ENCODE measurements at places on chromosomes 11 and 22. TPM values are rescaled to one million over a fixed set of nuclear protein-coding genes. Genes with fewer than 3 reads are reported as not detected.

Gene KRTAP5-8
- not detected for total RNA-seq

DNA sequence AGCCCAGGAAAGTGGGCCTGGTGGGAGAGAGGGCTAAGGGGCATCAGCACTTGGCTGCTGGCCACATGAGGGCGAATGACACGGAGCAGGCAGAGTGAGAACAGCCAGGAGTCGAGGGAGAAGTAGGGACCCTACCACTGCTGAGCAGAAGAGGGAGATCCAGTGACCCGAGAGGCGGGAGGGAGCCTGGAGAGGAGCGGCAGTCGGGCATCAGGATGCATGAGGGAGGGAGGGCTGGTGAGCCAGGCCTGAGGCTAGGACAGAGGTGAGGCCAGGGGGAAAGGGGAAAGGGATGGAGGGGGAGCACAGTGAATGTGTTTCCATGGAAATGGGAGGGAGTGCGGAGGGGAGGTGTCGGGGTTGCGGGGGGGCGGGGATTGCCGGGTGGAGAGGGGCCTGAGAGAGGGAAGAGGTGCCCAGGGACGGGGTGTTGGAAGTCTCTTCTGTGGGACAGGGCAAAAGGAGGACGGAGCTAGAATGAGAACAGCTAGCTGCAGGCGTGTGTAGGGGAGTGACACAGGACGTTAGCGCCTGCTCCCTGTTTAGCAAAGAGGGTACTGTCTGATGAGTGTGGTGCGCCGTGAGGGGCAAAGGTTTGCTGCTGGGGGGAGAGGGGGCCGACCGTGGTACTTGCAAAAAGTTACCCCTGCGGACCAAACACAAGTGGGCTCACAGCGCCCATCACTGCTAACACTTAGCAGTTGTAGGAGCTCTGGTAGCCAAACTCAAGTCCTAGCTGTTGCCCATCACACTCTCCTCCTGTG lies 37.1 kb upstream of the WNT11 start:
- H3K4me1 ChIP-seq: no peaks in the 10 kb centered on the region
- peaks cover 8% of the 10 kb centered on the region for H3K27me3 ChIP-seq
- no peak for DNase-seq
- no peak overlapping the region for H3K27ac ChIP-seq

- H3K27me3 ChIP-seq: no peaks in the 10 kb centered on the region
- peaks cover 7% of the 10 kb centered on the region for H3K4me1 ChIP-seq
- H3K4me3 ChIP-seq: peak overlapping the region; percentile 81
- peak; percentile 70 for DNase-seq
- H3K36me3 ChIP-seq: peaks cover 4% of the 10 kb centered on the region
- H3K27ac ChIP-seq: peak overlapping the region; percentile 86
Measured at GRCh38 chr22:42856179-42856864, 751 bp downstream of the ARFGAP3 start.

Gene OR8D1
- total RNA-seq: not detected

Gene APOL1
- 64.0 TPM for total RNA-seq

GRCh38 chr11:71112454-71112853 lies 139.9 kb downstream of the SHANK2 start:
- H3K27me3 ChIP-seq: no peaks in the 10 kb centered on the region
- H3K36me3 ChIP-seq: no peaks in the 10 kb centered on the region
- no peak overlapping the region for H3K4me3 ChIP-seq
- no peak for DNase-seq

DNA sequence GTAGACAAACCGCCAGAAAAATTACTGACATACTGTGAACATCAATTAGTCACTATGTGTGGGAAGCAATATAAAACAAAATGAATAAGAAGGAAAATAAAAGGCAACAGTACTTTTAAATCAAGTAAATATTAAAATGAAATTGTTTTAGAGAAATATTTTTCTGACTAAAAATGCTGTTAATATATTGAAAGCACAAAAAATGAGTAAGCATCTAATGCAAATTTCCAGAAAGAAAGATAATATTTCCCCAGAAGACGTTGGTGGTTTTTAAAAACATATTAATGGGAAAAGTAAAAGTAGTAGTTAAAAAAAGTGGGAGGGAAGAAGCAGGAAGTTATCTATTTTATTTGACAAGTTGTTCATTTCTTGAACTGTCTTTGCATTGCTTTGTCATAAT lies 16.5 kb downstream of the XKR3 start:
- no peaks in the 10 kb centered on the region for H3K4me1 ChIP-seq
- DNase-seq: no peak
- H3K27ac ChIP-seq: no peak overlapping the region
- no peaks in the 10 kb centered on the region for H3K36me3 ChIP-seq
- peaks cover 4% of the 10 kb centered on the region for H3K27me3 ChIP-seq

Gene NUP98
- 93.9 TPM for total RNA-seq

GRCh38 chr22:27135031-27135981 lies 477.9 kb downstream of the MIAT start:
- peaks cover 9% of the 10 kb centered on the region for H3K4me1 ChIP-seq
- H3K4me3 ChIP-seq: no peak overlapping the region
- no peaks in the 10 kb centered on the region for H3K27me3 ChIP-seq
- H3K36me3 ChIP-seq: no peaks in the 10 kb centered on the region

DNA sequence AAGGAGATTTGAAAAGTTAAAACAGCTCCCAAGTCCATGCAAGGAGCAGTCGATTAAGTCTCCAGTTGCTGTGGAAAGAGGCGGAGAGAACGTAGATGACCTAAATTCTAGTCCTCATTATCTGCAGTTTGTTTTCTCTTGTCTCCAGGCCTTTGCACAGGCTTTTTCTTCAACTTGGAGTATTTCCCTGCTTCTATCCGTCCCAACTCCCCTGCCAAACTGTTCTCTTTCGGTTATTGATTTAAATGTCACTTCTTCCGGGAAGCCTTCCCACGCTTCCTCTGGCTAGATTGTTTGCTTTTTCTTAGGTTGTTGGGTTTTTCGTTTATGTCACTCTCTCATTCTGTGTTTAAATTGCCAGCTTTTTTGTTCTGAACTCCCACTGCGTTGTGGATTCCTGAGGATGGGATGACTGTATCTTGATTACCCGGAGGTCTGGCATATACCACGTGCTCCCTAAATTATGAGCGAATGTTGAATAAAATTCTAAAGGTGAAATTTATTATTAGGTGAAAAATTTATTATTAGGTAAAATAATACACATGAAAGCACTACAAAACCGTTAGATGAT lies 463 bp downstream of the TMEM126B start:
- peaks cover 43% of the 10 kb centered on the region for H3K4me1 ChIP-seq
- H3K27ac ChIP-seq: peak overlapping the region; percentile 88
- peak overlapping the region; percentile 94 for H3K4me3 ChIP-seq
- peaks cover 2% of the 10 kb centered on the region for H3K27me3 ChIP-seq

Gene LRRC4C
- not detected for total RNA-seq

Gene TMEM45B
- total RNA-seq: 3.3 TPM

- H3K4me1 ChIP-seq: peaks cover 52% of the 10 kb centered on the region
- peak overlapping the region; percentile 68 for H3K27ac ChIP-seq
- peaks cover 42% of the 10 kb centered on the region for H3K36me3 ChIP-seq
Measured at GRCh38 chr11:36452961-36453360, 57.1 kb downstream of the TRAF6 start.

Gene POTEH
- not detected for total RNA-seq

DNA sequence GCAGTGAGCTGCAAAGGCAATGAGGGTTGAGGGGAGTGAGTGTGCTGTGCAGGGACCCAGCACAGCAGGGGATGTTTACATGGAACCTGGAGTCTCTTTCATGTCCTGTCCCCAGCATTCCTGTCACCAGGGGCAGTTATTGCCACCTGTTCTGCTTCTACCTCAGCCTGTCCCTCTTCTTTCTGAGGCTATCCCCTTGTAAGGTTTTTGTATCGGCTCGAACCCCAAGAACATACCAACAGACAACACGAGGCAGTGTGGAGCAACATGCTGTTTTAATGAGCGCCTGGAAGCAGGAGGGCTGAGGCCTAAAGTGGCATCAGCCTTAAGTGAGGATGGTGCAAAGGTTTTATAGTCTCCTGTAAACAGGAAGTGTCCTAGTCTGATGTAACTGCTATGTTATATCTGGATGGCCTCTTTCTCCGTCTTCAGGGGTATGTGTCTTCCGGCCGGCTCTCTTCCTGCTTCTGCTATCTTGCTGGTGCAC lies 3.9 kb downstream of the SCGB2A2 start:
- H3K4me3 ChIP-seq: no peak overlapping the region
- DNase-seq: no peak
- H3K4me1 ChIP-seq: no peaks in the 10 kb centered on the region

DNA sequence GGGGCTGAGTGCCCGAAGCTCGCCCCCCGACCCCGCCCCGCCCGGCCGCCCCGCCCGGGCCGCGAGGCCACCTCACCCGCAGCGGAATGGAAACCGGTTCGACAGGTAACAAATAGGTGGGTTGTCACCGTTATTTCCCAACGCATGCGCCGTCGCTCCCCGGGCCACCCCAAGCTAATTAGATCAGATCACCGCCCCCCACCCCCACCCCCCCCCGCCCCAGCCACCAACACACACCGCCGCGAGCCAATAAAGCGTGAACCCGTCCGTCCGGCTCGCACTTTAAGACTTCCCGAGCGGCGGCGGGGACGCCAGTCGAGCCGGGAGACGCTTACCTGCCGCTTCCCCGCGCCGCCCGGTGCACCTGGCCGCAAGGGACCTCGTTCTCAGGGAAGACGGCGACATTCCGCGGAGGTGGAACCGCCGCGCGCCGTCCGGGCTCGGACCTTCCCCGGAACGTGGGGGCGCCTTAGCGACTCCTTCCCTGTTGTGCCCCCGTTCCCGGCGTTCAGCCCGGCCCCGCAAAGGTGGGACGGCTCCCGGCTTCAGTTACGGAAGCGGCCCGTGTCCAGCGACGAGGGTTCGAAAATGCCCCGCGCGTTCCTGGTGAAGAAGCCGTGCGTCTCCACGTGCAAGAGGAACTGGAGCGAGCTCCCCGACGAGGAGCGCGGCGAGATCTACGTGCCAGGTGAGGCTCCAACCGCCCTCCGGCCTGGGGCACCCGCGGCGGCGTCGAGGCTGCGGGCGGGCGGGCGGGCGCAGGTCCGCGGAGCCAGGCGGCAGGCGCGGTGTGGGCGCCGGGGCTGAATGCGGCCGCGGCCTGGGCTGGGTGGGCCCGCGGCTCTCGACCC lies at the start of gene OVOL1:
Gene OVOL1 (plus strand): TSS at position 278 of the 851 bp plus-strand sequence. CDS start 311 bp downstream, at position 589.
- peaks cover 51% of the 10 kb centered on the region for H3K4me1 ChIP-seq
- no peak within 1 kb of the TSS for H3K27ac ChIP-seq
- peaks cover 56% of the 10 kb centered on the region for H3K27me3 ChIP-seq
- no peak within 1 kb of the TSS for H3K4me3 ChIP-seq
- H3K36me3 ChIP-seq: peaks cover 2% of the 10 kb centered on the region
- no peak for DNase-seq

DNA sequence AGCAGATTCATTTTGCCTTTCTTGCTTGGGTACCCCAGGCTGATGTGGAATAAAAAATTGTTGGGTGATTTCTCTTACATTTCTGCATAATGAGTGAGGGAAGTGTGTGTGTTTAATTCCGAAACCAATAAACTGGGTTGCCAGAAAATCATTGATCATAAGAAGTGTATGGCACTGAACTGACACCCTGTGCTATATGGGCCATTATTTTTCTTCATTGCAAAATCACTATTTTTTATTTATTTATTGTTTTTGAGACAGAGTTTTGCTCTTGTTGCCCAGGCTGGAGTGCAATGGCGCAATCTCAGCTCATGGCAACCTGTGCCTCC lies 14.6 kb upstream of the HIKESHI start:
- H3K4me1 ChIP-seq: peaks cover 62% of the 10 kb centered on the region
- H3K27ac ChIP-seq: peak overlapping the region; percentile 24
- DNase-seq: no peak
- H3K36me3 ChIP-seq: peaks cover 31% of the 10 kb centered on the region
- H3K4me3 ChIP-seq: no peak overlapping the region

Gene CCDC157
- total RNA-seq: 3.2 TPM

GRCh38 chr11:20854215-20854955 lies 185.0 kb downstream of the NELL1 start:
- no peaks in the 10 kb centered on the region for H3K27me3 ChIP-seq
- H3K36me3 ChIP-seq: no peaks in the 10 kb centered on the region
- H3K27ac ChIP-seq: no peak overlapping the region
- no peak overlapping the region for H3K4me3 ChIP-seq
- H3K4me1 ChIP-seq: no peaks in the 10 kb centered on the region

Gene ASPHD2
- 11.8 TPM for total RNA-seq

- H3K4me3 ChIP-seq: no peak overlapping the region
- H3K27ac ChIP-seq: no peak overlapping the region
- no peaks in the 10 kb centered on the region for H3K4me1 ChIP-seq
Measured at GRCh38 chr11:23539556-23539955, 679.3 kb upstream of the CCDC179 start.

Gene OR4A16
- not detected for total RNA-seq

GRCh38 chr11:64601605-64602465 lies 10.8 kb downstream of the SLC22A12 start:
- H3K4me1 ChIP-seq: no peaks in the 10 kb centered on the region
- H3K27me3 ChIP-seq: no peaks in the 10 kb centered on the region
- H3K4me3 ChIP-seq: no peak overlapping the region
- no peaks in the 10 kb centered on the region for H3K36me3 ChIP-seq

DNA sequence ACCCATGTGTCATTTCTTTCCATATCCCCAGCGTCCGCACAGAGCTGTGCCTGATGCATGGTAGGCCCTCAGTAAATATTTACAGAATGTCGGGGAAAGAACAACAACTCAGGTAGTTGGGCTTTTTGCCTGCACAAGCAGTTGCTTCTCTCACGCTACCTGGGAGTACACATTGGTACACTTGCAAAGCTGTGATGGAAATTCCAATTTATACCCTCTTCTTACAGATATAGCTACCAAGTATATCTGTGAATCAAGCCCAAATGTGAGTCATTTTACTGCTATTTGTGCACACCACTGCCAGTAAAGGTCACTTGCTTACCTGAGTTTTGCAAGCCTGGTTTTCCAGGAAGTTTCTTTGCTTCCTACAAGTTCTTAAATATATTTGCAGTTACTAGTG lies 333.0 kb upstream of the NARS2 start:
- no peaks in the 10 kb centered on the region for H3K36me3 ChIP-seq
- H3K4me3 ChIP-seq: no peak overlapping the region
- DNase-seq: no peak
- H3K27me3 ChIP-seq: peaks cover under 1% of the 10 kb centered on the region

Gene PNPLA5
- not detected for total RNA-seq

Gene ABTB2
- 2.7 TPM for total RNA-seq

- H3K27me3 ChIP-seq: peaks cover 2% of the 10 kb centered on the region
- no peak overlapping the region for H3K4me3 ChIP-seq
- no peak overlapping the region for H3K27ac ChIP-seq
- H3K36me3 ChIP-seq: no peaks in the 10 kb centered on the region
Measured at GRCh38 chr22:45548991-45549761, 46.5 kb downstream of the FBLN1 start.

Gene BEST1
- 0.30 TPM for total RNA-seq

Gene OR6A2
- not detected for total RNA-seq

DNA sequence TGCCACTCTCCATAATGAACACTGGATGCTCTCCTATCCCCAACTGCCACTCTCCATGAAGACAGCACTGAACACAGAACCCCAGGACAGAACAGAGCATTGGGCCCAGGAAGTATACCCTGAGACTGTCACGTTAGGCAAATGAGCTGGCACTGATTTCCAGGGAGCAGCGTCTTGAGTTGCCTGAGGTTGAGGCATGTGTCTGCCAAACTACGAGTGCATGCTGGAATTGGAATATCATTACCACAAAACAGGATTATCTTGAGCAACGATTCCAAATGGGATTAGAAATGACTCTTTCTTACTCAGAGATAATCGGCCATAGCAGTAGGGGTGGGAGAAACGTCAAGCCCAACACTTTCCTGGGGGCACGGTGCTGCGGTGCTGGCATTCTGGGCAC lies 39.9 kb downstream of the CLPB start:
- H3K27me3 ChIP-seq: no peaks in the 10 kb centered on the region
- no peak overlapping the region for H3K27ac ChIP-seq
- DNase-seq: no peak
- no peaks in the 10 kb centered on the region for H3K36me3 ChIP-seq

GRCh38 chr11:78931891-78932290 lies 357.2 kb upstream of the NARS2 start:
- H3K27ac ChIP-seq: no peak overlapping the region
- H3K4me3 ChIP-seq: no peak overlapping the region
- H3K36me3 ChIP-seq: no peaks in the 10 kb centered on the region
- DNase-seq: no peak
- no peaks in the 10 kb centered on the region for H3K4me1 ChIP-seq

- no peaks in the 10 kb centered on the region for H3K36me3 ChIP-seq
- no peak overlapping the region for H3K4me3 ChIP-seq
- peaks cover 1% of the 10 kb centered on the region for H3K4me1 ChIP-seq
Measured at GRCh38 chr22:37999640-38000272, 15.4 kb upstream of the SOX10 start.

Data from activated CD4-positive, alpha-beta memory T cell treated with anti-CD3 and anti-CD28 coated beads, Interleukin-2, amount 10 ng/mL, durations not matched to agents 7 days and 5 days (primary cell).